Astrocyte of the hippocampus (primary cell): ENCODE measurements at places on chromosomes 5 and 9.

- DNase-seq: peak; percentile 44
These were observed 148.0 kb downstream of the RORB start for GRCh38 chr9:74645007-74645639.

DNA sequence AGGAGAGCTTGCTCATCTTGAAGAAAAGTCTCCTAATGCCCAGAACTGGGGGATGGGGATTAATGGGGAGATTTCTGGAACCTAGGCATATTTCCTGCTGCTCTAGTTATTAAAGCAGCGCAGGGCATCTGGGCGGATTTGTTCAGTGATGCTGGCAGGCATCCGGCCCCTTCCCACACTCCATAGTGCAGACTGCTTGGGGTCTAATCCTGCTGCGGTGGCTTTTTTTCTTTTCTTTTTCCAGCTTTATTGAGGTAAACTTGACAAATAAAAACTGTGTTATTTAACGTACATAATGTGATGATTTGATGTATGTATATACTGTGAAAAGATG is 30.7 kb downstream of the PPARGC1B start:
- no peak for DNase-seq

- DNase-seq: peak; percentile 50
These were observed 218.5 kb upstream of the DAPK1 start for GRCh38 chr9:87278971-87279733.

DNA sequence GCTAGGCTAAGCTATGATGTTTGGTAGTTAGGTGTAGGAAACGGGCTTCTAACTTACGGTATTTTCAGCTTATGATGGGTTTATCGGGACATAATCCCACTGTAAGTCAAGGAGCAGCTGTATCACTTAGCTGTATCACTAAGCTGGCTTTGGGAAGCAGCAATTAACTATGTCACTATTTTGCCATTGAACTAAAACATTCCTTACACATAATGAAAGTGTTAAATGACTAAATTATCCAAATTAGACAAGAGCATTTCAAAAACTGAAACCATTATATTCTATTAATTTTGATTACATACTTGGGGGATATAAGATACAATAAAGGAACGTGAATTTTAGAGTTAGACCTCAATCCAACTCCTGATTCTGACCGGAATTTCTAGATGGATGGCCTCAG is 188.3 kb downstream of the AGTPBP1 start:
- DNase-seq: no peak

GRCh38 chr5:34716986-34717385 is 60.9 kb downstream of the RAI14 start:
- DNase-seq: no peak

DNA sequence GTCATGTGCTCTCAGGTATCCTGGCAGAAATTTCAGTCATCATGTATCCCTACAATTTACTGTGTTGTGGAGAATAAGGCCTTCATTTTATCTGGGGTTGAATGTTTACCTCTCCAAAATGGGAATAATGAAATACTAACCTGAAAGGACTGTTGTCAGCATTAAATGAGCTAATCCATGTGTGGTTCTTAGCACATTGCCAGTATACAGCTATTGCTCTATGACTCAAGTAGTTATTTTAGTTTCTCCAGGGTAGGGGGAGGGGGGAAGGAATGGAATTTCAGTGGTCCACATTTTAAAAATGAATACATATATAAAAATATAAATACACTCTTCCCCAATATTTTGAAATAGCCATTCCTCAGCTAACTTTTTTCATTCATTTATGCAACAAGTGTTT is 3.5 kb downstream of the PAM start:
- peak; percentile 65 for DNase-seq

DNA sequence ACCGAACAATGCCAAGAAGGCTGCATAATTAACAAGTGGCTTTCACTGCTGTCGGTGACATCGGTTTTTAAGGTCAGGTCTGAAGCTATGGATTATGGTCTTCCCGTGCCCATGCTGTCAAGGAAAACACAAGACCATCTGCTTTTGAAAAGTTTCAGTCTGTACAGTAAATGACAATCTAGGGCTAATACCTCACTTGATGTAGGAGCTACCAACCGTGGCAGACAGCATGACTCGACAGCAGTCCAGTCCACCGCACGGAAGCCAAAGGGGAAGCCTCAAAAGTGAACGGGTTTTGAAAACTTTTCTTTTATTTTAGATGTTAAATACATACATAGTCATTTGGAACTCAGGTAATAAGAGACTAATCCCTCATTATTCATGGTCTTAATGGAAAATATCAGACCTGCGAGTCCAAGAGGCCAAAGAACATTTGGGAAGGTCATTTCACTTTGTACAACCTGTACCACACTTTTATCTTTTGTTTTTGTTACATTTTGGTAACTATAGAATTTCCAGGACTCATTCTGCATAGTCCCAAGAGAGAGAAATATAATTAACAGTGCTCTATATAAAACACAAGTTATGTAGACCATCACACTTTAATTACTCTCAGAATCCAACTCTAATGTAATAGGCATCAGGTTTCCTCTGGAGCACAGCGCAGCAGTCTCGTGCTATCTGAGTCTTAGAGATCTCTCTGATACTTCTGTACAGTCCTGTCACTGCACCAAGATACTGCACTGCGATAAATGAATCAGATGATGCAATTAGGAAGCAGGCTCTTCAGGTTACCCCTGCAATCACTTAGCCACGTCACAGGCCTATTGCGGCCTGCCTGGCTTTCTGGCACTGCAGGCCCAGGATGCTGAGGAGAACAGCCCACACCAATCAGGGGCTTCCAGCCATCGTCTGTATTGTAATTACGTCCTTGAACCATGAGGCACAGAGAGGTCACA is 184.9 kb downstream of the FANCC start:
- DNase-seq: no peak

- peak; percentile 96 for DNase-seq
These were observed 64.2 kb upstream of the CPEB4 start for GRCh38 chr5:173823721-173824567.

DNA sequence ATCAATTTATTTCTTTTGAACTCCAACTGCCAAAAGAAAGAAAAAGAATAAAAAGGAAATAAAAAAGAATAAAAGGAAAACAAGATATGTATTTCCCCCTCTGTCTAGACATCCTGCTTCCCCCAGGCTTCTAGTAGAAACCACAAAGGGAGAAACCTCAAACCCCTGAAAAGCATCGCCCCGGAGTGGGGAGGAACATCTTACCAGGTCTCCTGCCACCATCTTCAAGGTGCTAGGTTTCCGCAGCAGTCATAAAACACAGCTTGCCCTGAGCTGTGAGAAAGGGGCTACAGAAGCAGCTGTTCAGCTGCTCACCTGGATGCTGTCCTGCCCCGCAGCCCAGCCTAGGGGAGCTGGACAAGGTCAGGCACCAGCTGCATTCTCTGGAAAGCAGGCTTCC is 487.7 kb downstream of the GADD45G start:
- DNase-seq: no peak

DNA sequence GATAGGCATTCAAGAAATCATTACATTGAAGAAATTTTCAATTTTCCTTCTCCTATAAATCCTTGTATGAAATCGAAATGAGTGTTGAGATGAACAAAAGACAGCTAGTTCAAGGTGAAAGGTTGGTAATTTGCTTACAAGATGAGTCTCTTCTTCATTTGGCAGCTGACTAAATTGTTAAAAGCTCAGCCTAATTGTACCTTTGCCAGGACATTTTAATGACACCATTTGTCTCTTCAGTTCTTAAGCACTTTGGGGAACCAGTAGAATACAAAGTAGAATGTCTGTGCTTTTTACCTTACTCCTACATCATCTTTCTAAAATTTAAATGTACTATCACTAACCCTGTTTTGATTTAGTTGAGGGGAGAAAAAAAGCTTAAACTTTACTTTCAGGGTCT is 59.4 kb downstream of the GRAMD2B start:
- no peak for DNase-seq

DNA sequence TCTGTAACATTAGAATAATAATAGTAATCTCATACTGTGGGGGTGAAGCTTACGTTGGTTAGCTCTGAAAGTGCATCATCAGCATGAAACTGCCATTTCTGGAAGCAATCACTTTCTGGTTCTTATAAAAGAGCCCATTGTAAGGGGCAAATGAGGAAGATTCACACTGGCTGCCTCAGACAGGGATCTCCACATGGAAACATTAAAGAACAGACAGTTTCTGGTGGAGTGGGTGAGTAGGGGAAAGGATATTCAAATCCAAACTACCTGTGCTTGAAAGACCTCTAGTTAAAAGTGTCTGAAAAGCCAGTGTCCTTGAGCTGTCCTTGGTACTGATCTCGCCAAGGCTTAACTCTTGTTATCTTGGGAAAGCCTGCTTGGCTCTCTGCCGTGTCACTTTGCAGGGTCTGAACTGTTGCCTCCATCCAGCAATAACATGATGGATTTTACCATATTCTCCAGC is 19.1 kb upstream of the SLC31A2 start:
- DNase-seq: peak; percentile 60

GRCh38 chr9:133887540-133888047 is 104.5 kb downstream of the VAV2 start:
- no peak for DNase-seq

GRCh38 chr5:168865968-168866367 is 286.8 kb upstream of the PANK3 start:
- no peak for DNase-seq

DNA sequence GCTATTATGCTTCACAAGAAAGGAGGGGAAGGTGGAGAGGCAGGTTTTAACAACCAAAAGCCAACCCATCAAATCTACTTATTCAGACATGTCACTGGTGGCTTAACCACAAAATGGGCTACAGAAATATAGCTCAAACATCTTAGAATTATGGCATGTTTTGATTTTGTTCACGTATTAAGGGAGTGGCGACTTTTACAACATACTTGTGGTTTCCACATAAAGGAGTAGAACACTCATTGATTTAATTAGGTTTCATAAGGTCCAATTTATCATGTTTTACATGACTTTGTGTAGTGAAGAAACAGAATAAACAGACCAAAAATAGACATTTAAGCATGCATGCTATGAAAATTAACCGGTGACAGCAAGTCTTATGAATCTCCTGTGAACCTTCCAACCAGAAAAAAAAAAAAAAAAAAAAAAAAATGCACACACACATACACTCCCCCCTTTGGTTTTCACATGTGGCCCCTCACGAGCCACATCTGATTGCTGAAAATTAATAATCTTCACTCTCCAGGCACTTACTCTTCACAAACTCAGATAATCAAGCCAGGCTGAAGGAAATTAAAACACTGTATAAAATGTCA is 5.4 kb downstream of the ZNF608 start:
- DNase-seq: peak; percentile 63

GRCh38 chr9:97397220-97397619 is 14.7 kb upstream of the TDRD7 start:
- peak; percentile 21 for DNase-seq

DNA sequence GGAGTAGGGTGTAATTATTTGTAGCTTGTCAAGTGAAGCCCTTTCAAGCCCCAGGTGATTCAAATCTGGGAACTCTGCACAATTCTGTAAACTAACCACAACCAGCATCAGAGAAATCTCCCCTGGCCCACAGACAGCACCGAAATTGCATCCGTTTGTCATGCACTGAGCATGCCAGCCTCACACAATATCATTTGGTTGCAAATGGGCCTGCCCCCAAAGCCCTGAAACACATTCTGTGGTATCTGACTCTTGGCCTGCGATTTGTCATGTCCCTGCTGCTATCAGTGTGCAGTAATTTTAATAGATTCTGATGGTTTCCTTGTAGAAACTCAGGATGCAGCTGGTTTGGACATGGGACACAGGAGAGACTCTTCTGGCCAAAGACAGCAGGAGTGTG is 35.3 kb downstream of the SNX24 start:
- peak; percentile 38 for DNase-seq

DNA sequence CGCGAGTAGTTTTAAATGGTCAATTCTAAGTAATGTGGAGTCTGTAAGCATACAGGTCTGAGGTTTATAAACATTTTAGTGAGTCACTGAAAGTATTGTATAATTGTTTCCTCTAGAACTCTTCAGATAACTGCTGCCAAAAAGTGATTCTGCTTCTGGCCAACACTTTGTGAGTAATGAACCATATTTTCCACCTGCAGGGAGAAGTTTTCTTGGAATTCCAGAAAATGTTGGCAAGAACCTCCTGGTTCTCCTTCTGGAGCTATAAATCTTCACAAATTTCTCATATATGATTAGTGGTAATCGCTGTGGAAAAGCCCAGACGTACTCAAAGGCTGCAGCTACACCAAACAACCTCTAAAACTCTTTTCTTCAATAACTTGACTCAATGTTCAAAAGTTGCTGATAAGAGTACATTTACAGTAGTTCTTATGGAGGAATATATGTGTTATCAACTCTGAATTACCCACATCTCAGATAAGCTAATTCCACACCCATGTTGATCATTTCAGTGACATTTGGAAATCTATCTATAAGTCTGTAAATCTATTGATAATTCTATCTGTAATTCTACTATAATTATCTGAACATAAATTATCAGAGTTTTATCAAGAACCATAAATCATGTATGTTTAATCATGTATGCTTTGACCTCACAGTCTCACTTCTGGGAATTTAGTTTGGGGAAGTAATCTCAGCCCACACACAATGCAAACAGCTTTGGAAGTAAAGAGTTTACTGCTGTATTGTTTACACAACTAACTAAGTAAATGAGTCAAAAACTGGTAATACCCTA is 74.1 kb downstream of the FNBP1 start:
- DNase-seq: peak; percentile 83

- DNase-seq: peak; percentile 51
These were observed 52.1 kb downstream of the NSG2 start for GRCh38 chr5:174097486-174098185.

DNA sequence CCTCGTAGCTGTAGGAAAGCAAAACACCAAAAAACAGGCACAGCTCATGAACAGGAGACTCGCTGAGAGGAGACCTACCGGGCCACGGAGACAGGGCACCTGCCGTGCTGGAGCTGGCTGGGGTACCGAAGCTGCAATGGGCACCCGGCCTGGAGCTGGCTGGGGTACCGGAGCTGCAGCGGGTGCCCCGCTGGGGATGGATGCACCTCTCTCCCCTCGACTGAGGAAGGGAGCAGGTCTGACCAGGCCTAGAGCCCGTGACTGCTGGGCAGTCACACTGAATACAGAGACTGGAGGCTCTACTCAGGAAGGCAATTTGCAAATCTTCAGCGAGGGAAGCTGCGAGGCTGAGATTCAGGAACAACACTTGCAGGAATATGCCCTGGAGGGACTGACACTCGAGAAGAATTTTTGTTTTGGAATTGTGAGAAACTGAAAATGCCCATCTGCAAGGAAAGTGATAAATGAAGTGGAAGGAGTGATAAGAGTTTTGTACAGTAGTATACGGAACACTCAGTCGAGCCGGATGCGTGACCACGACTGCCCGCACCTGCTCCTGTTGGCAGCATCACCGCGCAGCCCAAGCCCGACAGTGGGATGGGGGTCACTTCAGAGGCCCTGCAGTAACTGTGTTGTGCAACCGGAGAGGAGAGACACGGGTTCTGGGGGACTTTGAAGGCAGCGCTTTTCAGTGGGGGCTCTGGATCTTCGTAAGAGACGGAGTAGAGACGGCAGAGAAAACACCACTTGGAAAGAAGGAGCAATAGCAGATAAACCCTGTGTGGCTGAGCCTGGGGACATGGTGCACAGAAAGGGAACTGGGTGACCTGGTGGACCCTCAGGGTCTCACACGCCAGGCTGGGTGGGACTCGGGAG is 27.9 kb upstream of the LPCAT1 start:
- DNase-seq: no peak

- no peak for DNase-seq
These were observed 221.0 kb downstream of the ESM1 start for GRCh38 chr5:54764102-54765090.
